ENCODE measurements at places on chromosomes 7 and 10. TPM values are rescaled to one million over a fixed set of nuclear protein-coding genes. Genes with fewer than 3 reads are reported as not detected.

PRLHR gene
- total RNA-seq: not detected

LEP gene
- 0.36 TPM for total RNA-seq

LIPK gene
- total RNA-seq: not detected

NUTM2A gene
- total RNA-seq: 0.72 TPM

HOXA7 gene
- total RNA-seq: 4.4 TPM

DNA sequence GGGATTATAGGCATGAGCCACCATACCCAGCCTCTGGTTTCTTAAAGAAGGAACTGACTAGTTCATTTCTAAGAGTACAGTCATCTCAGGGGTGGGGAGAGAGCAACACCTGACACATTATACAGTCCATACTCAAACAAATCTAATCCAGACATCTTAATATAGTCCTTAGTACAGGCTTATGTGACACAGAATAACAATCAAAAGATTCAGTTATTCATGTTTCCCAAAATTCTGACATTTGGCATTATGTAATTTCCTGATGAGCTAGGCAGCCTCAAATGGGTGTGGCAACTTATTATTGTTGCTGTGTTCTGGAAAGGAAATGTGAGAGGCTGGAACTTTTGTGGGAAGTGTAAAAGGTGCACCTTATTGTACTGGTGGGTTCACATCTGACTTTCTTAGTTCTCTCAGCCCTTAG lies 116.3 kb downstream of the WDFY4 start:
- H3K4me3 ChIP-seq: no peak overlapping the region
- no peaks in the 10 kb centered on the region for H3K36me3 ChIP-seq
- H3K27ac ChIP-seq: no peak overlapping the region
- H3K4me1 ChIP-seq: no peaks in the 10 kb centered on the region

- no peaks in the 10 kb centered on the region for H3K4me1 ChIP-seq
- H3K36me3 ChIP-seq: no peaks in the 10 kb centered on the region
- no peak for DNase-seq
- no peak overlapping the region for H3K27ac ChIP-seq
- no peak overlapping the region for H3K4me3 ChIP-seq
These were observed 21.9 kb downstream of the ADCY1 start for GRCh38 chr7:45595809-45596664.

DNA sequence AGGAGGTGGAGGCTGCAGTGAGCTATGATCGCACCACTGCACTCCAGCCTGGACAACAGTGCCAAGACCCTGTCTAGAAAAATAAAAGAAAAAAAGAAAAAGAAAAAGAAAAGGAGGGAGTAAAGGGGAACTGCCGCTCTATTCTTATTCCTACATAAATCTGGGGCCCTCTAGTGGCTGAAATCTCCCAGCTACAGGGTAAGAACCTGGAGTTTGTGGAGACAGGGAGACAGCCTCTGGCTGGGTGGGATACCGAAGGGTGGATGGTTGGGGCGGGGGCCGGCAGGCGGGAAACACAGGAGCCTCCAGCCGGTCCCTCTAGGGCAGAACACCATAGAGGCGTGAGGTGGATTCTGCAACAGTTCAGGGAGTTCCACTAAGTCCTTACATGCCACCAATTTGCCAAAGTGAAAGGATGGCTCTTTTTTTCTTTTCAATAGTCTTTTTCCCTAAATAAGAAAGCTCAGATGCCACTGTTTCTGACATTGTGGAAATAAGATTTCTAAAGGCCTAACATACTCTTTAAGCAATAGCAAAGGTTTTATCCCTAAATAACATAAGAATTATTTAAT lies 117.3 kb downstream of the SVIL start:
- H3K27ac ChIP-seq: no peak overlapping the region
- H3K27me3 ChIP-seq: no peaks in the 10 kb centered on the region
- no peak for DNase-seq
- peaks cover 13% of the 10 kb centered on the region for H3K36me3 ChIP-seq
- H3K4me1 ChIP-seq: peaks cover 13% of the 10 kb centered on the region

- H3K36me3 ChIP-seq: no peaks in the 10 kb centered on the region
- no peaks in the 10 kb centered on the region for H3K27me3 ChIP-seq
- DNase-seq: peak; percentile 11
These were observed 10.0 kb upstream of the GTF2IRD1 start for GRCh38 chr7:74443543-74444247.

GRCh38 chr10:104440221-104440620 lies 86.6 kb downstream of the CFAP58 start:
- H3K27me3 ChIP-seq: no peaks in the 10 kb centered on the region
- peaks cover 20% of the 10 kb centered on the region for H3K4me1 ChIP-seq
- no peak overlapping the region for H3K4me3 ChIP-seq
- peak; percentile 29 for DNase-seq

DNA sequence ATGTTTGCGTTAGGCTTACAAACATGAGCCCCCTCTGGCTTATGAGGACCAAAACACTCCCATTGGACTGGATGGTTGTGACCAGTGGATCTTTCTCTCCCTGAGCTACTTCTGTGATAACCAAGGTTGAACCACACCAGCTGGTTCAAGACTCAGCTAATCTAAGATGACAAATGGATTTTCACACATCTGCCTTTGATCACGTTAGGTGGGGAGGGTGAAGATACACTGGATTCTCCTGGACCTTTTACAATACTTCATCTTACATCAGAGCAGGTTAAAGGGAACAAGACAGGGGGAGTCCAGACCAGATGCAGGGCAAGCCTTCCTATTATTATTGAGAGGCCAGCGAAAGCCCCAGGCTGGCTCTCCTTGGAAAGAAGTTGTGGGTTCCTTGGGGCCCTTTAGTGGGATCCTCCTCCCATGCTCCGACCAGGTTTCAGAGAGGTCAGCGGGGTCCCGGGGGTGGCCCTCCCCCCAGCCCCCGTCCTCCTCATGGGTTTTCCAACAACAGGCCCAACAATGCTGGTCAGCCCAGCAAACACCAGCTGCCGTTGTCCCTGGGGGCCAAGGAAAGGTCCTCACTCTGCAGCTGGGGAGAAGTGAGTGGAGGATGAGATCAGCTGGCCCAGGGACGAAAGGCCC lies 2.8 kb downstream of the GFRA1 start:
- no peak overlapping the region for H3K27ac ChIP-seq
- no peaks in the 10 kb centered on the region for H3K36me3 ChIP-seq
- no peak overlapping the region for H3K4me3 ChIP-seq
- H3K27me3 ChIP-seq: peaks cover 36% of the 10 kb centered on the region
- DNase-seq: peak; percentile 80

DNA sequence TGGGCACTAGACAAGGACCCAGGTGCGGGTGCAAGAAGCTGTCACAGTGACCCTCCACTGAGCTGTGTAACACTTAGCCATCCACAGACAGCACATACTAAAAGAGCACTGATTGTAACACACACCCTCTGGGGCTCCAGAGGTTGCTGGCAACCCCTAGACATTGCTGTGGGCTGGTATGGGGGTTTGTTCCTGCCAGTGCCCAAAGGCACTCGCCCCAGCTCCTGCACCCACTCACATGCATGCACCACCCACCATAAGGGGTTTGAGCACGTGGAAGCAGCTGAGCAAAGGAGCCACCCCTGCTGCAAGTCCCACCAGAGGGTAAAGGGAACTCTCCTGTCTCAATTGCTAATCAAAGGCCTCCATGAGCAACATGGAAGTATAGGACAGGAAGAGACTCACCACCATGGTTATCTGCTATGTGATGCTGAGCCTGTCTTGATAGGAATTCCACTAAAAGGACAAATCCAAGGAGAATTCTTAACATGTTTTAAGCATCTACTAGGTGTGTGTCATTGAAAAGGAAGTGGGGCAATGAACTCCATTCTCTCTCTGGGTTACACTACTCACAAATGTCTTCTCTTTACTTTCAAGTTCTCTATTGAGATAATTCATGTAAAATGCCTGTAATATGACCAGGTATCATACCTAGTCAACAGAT lies 103.1 kb downstream of the GFRA1 start:
- H3K36me3 ChIP-seq: no peaks in the 10 kb centered on the region
- no peak for DNase-seq
- no peak overlapping the region for H3K27ac ChIP-seq
- no peak overlapping the region for H3K4me3 ChIP-seq
- no peaks in the 10 kb centered on the region for H3K27me3 ChIP-seq

- H3K4me3 ChIP-seq: no peak overlapping the region
- peak; percentile 75 for DNase-seq
- no peaks in the 10 kb centered on the region for H3K4me1 ChIP-seq
- no peak overlapping the region for H3K27ac ChIP-seq
These were observed 18.6 kb upstream of the DLX5 start for GRCh38 chr7:97043281-97043680.

DNA sequence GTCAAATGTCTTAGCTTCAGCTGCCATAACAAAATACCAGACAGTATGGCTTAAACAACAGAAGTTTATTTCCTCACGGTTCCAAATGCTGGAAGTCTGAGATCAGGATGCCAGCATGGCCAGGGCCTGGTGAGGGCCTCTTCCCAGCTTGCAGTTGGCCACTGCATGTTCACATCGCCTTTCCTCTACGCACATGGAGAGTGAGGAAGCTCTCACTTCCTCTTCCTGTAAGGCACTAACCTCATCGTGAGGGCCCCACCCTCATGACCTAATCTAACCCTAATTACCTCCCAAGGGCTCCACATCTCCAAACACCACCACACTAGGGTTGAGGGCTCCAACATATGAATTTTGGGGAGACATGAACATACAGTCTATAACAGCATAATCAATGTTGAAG lies 14.4 kb downstream of the ZNF33B start:
- no peak overlapping the region for H3K27ac ChIP-seq
- DNase-seq: peak; percentile 15
- no peak overlapping the region for H3K4me3 ChIP-seq
- no peaks in the 10 kb centered on the region for H3K36me3 ChIP-seq
- no peaks in the 10 kb centered on the region for H3K4me1 ChIP-seq

GRCh38 chr7:77205706-77206105 lies 6.1 kb upstream of the FGL2 start:
- no peak overlapping the region for H3K27ac ChIP-seq
- no peak overlapping the region for H3K4me3 ChIP-seq
- no peak for DNase-seq
- no peaks in the 10 kb centered on the region for H3K36me3 ChIP-seq
- H3K27me3 ChIP-seq: no peaks in the 10 kb centered on the region

DNA sequence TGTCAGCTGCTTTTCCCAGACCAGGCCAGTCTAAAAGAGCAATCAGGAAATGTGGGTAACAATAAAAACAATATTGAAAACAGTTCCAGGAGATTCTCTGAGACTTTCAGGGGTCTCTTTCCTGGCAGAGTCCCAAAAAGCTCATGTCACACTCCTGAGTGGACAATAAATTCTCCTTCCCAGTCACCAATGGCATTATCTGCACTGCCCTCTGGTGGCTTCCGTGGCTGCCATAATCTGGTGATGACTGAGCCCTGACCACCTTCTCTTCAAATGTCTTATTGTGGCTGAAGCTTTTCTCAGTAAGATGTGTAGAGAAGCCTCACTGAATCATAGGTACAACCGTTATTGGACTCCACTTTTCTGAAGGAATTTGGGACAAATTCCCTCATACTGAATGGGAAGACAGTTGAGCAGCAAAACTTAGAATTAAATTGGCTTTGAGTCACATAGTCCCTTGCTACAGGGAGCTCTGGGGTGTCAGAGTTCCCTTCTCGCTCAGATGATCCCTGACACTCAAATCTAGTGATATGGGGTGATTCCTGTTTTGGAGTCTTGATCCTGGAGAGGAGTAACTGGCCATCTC lies 24.4 kb upstream of the ASAH2 start:
- H3K27ac ChIP-seq: no peak overlapping the region
- no peaks in the 10 kb centered on the region for H3K4me1 ChIP-seq
- DNase-seq: no peak

DNA sequence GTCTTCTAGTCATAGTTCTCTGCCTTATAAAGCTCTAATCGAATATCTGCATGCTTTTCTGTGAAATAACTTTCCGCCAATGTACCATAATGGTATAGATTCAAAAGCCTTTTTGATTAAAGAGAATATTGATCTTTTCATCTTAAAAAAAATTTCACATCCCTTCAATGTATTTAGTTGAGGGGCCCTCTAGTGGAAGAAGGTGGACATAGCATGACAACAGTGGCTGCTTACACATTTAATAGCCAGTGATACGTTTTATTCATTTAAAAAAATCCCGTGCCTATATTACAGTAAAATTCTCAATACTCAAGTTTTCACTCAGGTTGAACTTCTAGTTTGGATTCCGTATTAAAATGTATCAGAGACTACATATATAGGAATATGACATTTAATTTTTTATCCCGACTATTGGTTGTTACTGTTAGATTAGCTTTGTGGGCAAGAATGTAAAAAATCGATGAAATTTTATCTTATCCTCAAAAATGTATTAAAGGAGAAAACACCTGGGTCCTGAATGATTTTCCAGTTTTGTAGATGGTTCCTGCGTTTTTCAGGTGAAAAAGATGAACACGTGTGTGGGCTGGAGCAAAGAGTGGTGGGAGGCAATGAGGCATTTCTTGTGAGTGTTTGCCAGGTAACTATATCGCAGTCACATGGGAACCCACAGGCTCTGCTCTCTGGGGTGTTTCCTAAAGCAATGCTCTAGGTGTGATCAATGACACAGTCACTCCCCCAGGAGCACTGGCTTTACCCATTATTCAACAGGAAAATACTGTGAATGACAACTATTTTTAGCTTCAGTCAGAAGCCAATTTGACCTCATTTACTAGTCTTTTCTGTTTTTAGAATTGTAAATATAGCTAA lies 24.1 kb upstream of the PNLIP start:
- H3K27ac ChIP-seq: no peak overlapping the region
- no peaks in the 10 kb centered on the region for H3K36me3 ChIP-seq
- H3K27me3 ChIP-seq: no peaks in the 10 kb centered on the region
- DNase-seq: peak; percentile 74

- peak overlapping the region; percentile 98 for H3K27ac ChIP-seq
- DNase-seq: peak; percentile 87
- H3K4me1 ChIP-seq: peaks cover 34% of the 10 kb centered on the region
- H3K36me3 ChIP-seq: peaks cover 8% of the 10 kb centered on the region
These were observed 1.3 kb upstream of the ITPRIP start for GRCh38 chr10:104339469-104340110.

DNA sequence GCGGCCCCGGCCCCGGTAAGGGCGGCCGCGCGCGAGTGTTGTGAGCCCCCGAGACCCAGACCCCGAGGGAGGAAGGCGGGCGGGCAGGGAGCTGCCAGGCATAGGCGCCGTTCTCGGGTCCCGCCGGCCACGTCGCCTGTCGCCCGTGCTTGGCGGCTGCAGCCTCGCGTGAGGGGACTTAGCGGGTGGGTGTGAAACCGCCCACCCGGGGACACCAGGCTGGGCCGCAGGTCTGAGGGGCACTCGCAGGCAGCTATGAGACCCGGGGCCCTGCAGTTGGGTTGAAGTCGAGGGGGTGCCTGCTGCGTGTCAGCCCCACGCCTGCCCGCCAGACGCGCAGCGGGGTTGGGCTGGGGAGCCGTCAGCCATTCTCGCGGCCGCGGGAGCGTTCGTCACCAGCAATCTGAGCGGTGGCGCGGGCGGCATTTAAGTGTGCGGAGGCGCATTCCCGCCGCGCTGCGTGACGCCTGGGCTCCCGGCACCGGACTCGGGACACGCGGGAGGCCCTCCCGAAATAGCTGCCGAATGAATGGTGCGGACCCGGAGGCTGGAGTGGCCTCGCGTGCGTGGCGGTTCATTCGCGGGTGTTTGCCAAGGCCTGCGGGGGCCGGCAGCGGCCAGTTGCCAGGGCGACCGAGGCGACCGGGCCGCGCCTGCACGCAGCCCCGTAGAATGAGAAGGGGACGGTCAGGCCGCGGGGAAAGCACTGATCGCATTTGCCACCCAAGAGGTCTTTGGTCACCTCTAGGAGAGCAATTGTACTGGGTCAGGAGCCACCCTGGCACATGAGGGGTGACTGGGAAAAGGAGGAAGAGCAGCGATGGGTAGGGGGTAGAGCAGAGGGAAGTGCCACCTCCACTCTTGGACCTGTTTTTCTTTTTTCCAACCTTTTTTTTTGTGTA lies 750 bp downstream of the ZNF398 start:
- H3K36me3 ChIP-seq: no peaks in the 10 kb centered on the region
- peak overlapping the region; percentile 94 for H3K27ac ChIP-seq
- no peaks in the 10 kb centered on the region for H3K27me3 ChIP-seq
- DNase-seq: peak; percentile 96
- peak overlapping the region; percentile 96 for H3K4me3 ChIP-seq
- H3K4me1 ChIP-seq: peaks cover 17% of the 10 kb centered on the region

Measured in osteoblast (primary cell).